ENCODE measurements at places on chromosomes 2 and 18.
A peak's percentile ranks its signal among the peaks of the same experiment; 100 is the strongest.

DNA sequence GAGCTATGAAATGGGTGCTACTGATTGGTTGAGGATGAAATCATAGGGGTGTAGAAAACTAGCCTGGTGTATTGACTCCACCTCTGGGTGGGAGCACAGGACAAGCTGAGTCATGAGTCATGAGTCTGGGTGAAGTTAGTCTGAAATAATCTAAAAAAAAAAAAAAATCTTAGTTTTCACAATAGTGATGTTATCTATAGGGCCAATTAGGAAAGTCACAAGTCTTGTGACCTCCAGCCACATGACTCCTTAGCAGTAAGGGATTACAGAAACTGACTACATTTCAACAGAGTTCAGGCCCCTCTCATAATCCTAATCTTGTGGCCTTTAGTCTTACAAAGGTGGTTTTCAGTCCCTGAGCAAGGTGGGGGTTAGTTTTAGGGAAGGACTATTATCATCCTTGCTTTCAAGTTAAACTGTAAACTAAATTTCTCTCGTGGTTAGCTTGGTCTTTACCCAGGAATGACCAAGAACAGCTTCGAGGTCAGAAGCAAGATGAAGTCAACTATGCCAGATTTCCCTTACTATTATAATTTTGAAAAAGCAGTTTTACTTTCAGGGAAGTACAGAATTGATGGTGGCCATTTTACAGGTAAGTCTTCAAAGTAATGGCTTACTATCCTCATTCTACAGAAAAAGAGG lies 338.0 kb upstream of the GYPC start:
- no peak for DNase-seq

DNA sequence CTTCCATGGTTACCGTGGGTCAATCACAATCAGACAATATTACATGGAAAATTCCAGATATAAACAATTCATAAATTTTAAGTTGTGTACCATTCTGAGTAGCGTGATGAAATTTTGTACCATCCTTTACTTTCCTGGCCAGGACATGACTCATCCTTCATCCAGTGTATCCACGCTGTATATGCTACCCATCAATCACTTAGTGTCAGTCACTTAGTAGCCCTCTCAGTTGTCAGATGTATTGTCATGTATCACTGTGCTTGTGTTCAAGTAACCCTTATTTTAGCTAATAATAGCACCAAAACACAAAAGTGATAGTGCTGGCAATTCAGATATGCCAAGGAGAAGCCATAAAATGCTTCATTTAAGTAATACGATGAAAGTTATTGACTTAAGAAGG lies 282.6 kb downstream of the CPS1 start:
- DNase-seq, result no peak

GRCh38 chr18:55523001-55523400 lies 65.0 kb downstream of the TCF4 start:
- DNase-seq, result no peak

DNA sequence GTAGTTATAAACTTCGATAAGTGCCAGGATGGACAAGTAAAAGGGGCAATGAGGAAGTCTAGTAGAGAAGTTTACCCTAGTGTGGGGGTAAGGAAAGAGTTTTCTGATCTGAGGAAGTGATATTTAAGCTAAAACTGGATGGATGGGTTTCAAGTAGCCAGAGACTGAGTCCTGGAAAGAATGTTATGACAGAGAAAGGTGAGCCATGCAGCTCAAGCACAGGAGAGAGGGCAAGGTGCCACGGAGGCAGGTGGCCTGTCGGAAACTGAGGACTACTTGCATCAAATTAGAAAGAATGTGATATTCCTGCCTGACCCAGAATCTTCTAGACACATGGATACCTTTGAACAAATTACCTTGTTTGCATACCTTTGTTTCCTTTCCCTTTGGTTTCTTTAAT lies 26.5 kb downstream of the NMUR1 start:
- no peak for DNase-seq

DNA sequence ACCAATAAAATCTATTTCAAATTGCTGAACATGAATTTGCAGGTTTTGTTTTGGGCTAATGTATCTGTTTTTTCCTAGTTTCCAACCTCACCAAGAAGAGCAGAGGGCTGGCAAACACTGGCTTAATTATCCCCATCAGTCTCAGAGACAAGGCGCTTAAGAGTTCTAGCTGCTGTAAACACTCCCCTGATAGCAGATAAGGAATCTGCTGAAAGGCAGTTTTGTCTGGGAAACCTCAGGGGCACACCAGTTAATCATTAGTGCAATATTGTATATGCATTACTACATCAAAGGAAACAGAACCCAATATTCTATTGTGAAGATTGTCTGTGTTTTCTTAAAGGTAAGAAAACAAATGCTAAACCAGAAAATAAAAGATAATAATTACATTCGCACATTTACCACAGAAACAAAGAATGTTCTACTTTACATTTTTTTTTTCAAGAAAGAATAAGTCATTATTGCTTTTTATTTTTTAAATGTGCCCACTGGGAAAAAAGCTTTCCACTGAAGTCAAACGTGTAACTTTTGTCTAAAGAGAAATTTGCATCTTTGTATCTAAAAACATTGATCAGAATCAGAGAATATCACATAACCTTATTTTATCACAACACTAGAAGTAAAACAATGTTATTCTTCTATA lies 179.1 kb downstream of the ERBB4 start:
- DNase-seq, result no peak

DNA sequence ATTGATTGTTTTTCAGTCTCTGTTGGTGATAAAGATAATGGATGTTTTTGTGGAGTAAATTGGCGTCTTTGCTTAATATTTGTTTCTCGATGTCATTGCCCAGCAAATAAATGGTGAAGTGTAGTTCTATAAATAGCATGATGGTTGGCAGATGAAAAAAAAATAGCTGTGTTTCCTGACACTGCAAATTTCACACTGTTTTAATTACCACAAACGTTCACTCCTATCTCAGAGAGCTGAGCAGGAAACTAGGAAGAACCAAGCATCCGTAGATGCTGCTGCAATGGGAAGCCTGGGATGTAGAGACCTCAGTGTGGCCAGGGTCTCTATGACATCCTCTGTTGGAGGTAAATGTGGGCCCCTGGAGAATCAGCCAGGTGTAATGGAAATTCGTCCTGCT lies 183.2 kb downstream of the CYRIA start:
- no peak for DNase-seq

DNA sequence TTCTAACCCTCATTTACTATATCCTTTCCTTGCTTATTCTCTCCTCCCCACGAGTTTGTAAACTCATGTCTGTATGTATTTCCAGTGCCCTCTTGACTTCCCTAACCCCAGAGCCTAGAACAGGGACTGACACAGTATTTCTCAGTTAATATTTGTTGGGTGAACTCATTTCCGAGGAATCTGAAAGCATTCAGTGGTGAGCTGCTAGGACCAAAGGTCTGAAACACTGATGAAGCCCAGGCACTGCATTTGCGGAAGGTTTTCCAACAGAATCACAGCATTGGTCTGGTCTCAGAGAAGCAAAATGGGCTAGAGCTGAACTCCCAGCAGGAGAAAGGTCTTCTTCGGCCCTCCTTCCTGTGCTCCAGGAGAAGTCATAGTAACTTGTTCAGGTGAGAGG lies 56.8 kb downstream of the SOX11 start:
- DNase-seq, result no peak

DNA sequence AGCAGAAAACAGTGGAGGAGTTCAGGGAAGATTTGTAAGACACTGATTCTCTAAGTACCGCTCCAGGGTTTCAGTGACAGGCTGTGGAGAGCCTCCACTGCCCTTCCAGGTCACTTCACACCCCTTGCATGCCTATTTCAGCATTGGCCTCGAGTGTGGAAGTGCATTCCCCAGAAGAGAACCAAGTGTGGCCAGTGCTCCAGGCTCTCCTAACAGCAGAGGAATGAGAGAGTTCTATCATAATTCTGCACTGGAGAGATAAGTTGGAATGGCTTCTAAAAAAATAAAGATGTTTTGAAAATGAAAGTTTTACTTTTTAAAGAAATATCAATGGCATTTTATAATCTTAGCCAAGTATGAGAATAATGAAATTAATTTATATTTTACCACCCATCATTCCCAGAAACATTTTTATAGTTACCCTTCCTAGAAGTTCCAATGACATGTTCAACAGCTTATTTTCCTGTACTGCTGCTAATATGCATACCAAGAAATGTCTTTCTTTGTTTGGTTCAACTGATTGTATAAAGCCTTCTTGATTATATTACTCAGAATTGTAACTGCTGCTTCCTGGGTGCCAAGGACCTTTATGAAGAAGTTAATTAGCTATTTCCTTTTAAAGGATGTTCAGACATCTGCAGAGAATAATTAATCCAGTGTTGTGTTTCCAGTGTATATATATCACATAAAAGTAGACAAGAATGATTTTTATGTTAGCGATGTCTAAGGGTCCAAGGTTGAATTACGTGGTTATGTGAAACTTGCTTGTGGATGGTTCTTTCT lies 61.0 kb upstream of the SERPINE2 start:
- no peak for DNase-seq

DNA sequence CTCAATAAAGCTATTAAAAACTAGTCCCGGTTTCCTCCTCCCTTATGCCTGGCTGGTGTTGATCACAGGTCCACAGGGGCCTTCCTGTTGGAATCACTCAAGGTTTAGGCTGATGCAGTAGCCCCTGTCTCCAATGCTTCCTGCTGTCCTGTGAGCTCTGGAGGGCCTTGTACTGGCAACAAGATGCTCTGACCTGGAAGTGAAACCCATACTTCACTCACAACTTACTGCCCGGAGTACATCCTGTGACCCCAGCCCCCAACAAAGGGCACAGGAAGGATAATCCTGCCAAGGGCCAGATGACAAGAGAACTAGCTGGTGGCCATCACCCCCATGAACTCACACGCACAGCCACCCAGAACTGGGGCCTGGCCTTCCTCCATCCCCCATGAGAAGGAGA lies 50.3 kb downstream of the ZBTB7C start:
- no peak for DNase-seq

- DNase-seq, result peak; percentile 88
Measured at GRCh38 chr2:96142217-96143113, 2.8 kb downstream of the DUSP2 start.

GRCh38 chr2:182717416-182717815 lies 1.4 kb downstream of the DNAJC10 start:
- no peak for DNase-seq

GRCh38 chr2:88116669-88117432 lies 11.0 kb downstream of the FABP1 start:
- no peak for DNase-seq

- no peak for DNase-seq
Measured at GRCh38 chr2:234980451-234981187, 28.8 kb downstream of the SH3BP4 start.

DNA sequence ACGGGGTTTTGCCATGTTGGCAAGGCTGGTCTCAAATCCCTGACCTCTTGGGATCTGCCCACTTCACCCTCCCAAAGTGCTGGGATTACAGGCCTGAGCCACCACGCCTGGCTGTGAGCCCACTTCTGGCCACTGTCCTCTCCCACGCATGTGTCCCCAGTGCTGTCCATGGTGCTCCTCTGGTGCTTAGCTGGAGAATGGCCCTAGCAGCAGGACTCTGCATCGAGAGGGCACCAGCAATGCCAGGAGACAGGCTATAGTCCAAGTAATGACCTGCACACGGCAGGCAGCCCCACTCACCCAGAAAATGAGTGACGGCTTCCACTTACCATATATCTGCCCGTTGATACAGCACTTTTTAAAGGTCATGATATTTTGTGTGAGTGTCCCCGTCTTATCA lies 66.3 kb upstream of the NARS1 start:
- DNase-seq, result no peak

DNA sequence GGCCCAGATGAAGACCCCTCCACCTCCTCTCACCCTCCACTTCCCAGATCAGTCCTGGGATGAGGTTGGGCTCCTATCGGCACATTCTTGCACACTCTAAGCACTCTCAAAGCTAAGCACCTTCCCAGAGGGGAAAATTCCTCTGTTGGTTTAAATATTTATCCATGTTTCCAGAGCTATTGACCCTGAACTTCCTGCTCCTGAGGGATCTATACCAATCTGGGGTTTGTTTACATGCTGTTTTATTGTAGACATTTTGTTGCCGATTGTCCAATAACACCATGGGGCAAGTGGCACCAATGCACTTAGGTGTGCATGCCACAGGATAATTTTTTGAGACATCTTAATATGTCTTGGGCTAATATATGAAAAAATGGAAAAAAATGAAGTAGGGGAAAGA lies 476.2 kb downstream of the SLC4A3 start:
- no peak for DNase-seq

DNA sequence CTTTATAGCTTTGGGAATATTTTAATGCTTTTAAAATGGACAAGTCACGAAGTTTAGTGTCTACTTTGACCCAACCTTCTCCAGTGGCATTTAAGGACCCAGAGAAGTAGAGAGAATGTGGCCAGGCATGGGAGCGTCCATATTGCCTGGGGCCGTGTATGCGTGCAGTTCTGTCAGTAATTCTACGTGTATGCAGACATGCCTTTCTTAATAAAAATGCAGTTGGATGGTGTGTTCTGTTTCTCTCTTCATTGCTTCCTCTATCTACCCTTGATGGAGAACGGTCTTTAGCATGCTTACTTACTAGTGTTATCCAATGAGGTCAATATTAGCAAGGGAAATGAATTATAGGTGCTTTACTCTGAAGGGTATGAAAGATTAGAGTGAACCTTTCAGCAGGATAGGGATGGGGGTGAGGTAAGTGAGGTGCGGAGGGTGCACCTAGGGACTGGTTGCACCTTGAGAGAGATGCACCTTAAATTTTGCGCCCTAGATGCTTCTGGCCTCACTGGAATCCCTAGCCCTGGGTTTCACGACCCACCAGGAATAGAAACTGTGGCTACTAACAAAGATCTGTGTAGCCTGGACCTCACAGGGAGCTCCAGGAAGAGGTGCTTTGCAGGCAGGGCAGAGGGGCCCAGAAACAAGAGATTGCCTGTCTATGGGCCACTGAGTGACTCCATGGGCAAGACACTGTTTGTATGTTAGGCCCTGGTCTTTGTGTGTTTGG lies 194.3 kb downstream of the MYCN start:
- DNase-seq, result no peak
